Lower lobe of right lung (tissue), 2 donors: ENCODE measurements at places on chromosomes 12 and 14.

DNA sequence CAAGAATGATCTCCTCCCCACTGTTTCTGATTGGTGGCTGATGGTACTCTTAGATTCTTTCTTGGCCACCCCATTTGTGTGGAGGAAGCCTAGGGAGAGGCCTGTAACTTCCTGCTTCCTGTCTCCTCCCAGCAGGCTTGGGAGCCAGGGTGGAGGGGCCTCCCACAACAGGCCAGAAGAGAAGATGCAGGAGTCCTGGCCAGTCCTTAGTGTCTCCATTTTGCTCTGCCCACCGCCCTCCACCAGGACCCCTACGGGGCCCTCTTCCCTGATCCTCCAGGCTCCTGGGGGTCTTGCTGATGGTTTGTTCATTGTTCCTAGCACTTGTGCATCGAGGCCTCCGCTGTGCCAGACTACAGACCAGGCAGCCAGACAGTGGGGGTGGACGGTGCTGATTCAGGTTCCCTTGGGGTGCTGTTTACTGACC is 6.8 kb downstream of the TSPAN9 start:
- DNase-seq: no peak

DNA sequence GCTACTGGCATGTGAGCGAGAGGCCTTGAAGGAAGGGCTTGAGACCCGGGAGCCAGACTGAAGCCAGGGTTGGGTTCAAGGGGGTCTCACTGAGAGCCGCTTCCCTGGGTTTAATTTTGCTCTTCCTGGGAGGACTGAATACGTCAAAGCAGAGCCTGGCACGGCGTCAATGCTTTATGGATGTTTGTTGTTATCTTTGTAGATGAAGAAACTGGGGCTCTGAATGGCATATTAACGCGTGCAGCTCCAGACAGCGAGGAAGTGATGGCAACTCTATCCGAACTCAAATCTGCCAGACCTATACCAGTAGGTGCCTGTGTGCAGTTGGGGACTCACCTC is 152.8 kb upstream of the PARP11 start:
- no peak for DNase-seq

DNA sequence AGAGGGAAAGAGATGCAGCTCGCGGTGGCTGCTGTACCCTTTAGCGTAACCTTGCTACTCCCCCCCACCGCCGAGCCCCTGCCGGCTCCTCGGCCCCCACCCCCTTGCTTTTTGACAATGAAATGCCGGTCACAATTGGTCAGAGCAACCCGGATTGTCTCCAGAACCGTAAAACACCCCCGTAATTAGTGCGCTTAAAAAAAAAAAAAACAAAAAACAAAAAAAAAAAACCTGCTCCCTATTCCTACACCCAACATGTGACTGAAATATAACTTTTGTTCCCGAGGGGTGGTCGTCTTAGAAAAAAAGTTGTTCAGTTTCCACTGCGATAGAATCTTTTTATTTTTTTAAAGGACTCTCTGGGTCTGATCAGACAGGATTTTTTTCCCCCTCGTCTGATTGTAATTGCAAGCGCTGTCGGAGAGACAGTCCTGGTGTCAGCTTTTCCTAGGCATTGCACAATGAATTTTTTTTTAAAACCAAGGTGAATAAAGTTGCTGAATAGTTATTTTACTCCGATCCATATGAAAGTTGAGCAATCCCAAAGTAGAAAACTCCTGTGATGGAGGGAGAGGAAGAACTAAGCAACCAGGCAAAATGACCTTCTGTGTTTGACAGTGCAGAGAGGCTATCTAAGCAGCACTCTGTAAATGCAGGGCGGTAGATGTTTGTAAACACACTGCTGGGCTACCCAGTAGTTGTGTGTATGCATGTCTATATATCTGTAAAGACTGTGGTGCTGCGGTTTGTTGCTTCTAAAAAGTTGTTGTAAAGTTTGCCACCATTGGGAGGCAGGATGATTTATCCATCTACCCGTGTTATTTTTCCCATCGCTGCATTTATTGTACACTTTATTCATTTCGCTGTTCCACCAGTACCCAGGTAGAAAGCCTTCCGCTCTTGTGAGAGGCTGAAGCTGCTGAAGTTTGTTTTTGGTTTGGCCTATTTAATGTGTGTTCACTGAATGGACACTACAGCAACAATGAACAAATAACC is 1.1 kb downstream of the ETV6 start:
- no peak for DNase-seq

DNA sequence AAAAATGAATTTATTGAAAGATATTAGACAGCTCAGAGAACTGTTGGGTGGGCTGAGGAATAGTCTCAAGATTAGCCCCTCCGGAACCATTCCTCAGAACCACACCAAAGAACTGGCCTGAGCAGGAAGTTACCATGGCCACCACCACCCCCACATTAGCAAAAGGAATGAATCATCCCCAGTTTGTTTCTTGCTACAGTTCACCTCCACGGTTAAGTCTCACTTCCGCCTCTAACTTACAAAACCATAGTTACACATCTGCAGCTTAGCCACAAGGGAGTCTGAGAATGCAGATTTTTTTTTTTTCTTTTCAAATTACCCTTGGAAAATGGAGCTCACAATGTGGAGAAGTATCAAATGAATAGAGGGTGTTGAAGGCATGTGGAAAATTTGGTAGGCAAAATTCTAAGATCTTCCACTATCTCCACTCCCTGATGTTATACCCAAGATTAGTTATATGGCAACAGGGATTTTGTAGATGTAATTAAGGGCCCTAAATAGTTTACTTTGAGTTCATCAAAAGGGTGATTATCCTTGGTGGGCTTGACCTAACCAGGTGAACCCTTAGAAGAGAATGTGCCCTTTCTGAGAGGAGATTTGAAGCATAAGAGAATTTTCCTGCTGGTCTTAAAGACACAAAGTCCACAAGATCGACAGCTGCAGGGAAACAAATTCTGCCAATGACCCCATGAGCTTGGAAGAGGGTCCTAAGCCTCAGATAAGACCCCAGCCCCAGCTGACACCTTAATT is 129.8 kb upstream of the KRR1 start:
- DNase-seq: no peak

GRCh38 chr14:68899033-68899603 is 80.0 kb downstream of the ACTN1 start:
- no peak for DNase-seq
